AML-193 (cell line): ENCODE measurements at places on chromosomes 4 and X.

DNA sequence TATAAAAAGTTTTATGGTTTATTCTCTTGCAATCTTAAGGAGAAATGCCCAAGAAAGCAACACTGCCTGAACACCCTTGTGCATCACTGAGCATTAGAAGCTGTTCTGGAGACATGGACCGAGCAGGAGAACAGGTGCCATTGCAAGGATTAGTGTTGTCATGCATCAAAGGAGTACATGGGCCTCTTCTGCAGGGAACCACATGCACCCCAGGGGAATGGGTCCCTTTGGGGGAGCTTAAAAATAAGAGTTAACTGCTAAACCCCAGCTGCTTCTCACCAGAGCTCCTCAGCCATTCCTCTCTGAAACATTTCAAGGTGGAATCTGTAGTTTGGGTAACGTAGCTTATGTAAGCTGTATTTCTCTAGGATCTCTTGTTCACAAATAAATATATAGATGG, 353.0 kb upstream of the SLC7A11 start:
- no peak for DNase-seq

DNA sequence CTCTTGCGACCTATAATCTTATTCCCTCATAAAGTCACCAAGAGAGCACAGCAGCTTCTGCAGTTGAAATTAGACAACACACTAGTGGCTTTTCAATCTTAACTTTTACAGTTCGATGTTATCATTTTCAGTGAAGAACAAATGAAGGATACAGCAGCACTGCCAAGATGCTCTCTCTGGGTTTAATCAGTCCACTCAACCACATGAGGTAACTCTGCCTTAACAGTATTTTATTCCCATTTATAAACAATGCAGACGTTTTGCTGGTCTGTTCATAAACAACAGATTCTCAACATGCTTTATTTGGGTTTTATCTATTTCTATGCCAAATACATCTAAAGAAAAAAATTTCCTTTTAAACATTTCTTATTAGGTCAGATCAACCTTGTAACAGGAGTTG, 646.0 kb upstream of the FAM241A start:
- no peak for DNase-seq

- no peak for DNase-seq
Observed at GRCh38 chrX:105610411-105610810, 211.9 kb upstream of the NRK start.

DNA sequence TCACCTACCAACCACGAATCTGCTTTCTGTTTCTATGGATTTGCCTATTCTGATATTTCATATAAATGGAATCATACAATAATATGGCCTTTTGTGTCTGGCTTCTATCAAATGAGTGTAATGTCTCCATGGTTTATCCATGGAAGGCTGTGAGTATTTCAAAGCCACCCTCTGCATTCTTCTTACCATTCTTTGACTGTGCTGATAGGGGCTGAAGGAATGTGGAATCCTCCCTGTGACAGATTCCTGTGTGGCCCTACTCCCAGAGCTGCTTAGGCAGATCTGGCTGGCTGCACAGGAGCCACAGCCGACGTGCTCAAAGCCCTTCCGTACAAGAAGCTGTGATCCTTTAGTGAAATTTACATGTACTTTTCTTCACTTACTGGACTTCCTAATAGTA, 163.2 kb downstream of the HS6ST2 start:
- no peak for DNase-seq

- no peak for DNase-seq
Observed at GRCh38 chrX:1507511-1508463, 29.2 kb downstream of the P2RY8 start.

- no peak for DNase-seq
Observed at GRCh38 chr4:188372829-188373228, 233.6 kb downstream of the TRIML1 start.
